Astrocyte of the spinal cord (primary cell): ENCODE measurements at places on chromosomes 1 and 21.
A peak's percentile ranks its signal among the peaks of the same experiment; 100 is the strongest.

DNA sequence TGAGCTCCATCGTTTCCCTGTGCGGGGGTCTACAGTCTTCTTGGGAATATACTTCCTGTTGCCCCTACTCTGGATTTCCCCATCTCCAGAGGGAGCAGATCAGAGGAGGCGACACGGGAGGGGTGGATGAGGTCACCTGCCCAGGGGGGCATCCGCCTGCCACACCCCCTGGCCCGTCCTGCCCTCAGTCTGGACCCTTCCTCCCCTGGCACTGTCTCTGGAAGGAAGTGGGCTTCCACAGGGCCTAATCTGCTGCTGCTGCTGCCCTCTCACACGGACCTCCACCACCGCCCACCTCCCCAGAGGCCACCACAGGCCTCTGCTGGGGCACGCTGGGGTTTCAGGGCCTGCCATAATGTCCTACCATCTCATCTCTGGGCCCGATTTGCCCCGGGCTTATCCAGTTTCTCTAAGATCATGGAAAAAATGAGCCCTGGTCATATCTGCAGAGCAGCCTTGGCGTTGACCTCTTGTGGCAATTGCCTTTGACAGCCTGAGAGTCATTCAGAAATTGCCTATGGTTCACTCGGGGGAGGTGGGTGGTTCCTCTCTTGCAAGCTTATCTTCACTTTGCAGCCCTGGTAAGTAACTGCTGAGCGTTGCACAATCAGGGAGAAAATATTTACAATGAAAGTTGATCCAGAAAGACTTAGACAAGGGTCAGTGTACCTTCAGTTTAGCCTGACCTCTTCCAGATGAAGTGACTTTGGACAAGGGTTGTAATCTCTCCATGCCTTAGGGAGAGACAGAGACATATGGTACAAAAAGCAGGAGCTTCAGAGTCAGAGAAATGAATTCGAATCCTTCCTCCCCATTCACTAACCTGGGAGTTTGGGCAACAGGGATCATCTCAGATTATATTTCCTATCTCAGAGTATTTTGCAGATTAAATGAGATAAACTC lies 252.4 kb downstream of the TOMM20 start:
- no peak for DNase-seq

GRCh38 chr1:228304766-228305395 lies 97.0 kb downstream of the OBSCN start:
- DNase-seq: no peak

GRCh38 chr1:216807696-216808095 lies 84.5 kb upstream of the ESRRG start:
- peak; percentile 55 for DNase-seq

- peak; percentile 25 for DNase-seq
Measured at GRCh38 chr1:30879126-30879786, 29.3 kb downstream of the SDC3 start.

DNA sequence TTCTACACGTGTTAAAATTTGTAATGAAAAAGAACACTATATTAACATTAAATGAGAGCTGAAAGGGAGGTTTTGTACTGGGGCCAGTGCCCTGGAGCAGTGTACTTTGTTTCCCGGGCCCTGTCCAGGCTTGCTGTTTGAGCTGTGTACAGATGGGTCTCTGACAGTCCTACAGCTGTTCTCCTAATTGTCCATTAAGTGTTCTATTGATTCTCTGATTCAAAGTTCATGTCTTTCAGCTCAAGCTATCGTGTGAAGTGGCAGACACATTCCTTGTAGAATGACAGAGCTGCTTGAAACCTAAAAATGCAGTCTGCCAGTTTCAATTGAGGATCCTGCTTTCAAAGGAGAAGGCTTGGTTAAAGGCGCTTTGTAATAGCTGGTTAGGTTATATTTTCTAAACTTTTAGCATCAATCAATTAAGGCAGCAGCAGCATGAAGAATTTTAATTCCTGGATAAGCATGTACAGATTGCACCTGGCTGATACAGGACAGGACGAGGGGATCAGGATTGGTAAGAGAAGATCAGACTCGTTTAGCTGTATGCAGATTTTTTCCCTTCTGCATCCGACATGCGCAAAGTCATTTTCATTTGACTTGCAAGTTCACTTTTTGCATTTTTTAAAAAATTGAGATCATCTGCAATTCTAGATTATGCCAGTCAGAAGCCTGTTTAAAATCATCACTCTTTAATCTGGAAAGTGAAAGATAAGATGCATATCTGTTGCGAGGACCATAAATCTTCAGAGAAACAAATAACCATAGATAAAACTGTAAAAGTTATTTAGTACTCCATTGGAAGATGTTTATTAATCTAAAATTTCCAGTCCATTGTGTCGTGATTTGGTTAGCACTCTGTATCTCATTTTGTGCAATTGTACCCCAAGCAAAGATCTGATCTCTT lies 98.5 kb downstream of the ATG4C start:
- DNase-seq: no peak

DNA sequence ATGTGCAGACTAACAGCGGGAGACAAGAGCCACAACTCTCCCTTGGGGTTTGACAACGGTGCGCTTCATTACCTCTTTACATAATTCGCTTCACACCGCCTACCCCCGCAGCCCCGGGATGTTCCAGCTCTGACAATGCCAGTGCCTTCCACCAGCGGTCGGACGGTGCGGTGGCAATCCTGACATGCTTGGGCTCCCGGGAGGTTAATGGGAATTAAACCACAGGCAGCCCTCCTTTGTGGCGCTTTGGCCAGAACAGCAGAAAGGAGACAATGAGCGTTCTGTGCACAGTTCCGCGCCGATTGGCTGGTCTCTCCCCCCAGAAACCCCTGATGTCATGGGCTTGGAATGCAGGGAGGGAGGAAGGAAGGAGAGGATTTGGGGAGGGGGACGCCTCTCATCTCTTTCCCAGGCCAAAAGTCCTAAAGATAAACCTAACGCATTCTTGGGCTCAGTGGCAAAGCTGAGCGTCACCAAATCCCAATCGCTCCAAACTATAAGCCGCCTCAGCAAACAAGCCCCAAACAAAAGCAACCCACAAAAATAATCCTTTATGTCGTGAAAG lies 1.3 kb downstream of the CNN3 start:
- DNase-seq: peak; percentile 94

DNA sequence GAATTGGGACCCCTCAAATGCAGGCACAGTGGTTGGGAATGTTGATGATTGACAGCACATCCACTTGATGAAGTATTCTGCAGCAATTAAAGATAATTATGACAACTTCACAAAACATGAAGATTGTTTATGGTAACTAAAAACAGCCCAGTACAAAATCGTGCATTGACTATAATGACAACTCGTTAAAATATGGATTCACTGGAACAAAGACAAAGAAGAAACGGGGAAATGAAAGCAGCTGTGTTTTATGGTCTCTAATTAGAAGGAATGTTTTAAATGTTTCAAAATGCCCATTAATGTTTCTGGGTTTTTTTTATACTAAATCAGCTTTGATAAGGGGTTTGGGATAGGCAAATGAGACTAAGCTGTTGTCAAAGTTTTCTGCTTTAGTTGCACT lies 36.1 kb downstream of the NIPAL3 start:
- no peak for DNase-seq

DNA sequence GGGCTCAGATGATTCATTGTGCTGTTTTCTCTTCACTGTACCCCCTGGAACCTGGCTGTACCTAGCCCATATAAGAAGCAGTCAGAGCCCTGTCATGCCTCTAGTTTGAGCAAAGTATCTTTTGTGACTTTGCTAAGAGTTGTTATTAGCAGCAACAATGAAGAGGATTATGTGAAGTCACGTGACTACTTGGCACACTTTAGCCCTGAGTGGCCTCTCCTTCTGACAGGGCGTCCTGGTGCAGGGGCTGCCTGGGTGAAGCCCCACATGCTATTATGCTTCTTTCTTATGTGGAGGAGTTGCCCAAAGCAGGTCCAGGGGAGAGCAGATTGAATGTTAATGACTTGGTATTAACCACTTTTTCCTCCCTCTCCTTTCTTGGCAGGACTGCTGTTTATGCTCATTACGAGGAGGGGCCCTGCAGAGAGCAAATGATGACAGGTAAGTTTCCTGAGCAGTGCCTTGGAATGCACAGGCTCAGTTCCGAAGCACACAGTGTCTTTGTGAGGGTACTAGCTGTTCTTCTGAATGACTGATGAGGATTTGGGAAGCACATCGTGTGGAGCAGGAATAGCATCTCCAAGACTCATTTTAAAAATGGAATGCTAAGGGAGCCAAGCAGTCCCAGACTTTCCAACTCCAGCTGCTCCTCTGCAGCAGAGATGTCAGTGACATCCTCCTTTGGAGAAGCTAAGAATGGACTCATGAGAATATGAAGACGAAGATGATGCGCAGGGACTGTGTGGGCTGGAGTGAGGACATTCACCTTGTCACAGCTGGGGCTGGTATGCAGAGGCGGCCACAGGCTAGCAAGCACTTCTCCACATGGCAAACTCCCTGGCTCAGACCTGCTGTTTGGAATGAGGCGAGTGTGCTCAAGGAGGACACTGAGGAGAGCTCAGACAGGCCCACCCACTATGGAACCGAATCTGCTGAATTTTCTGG lies 15.2 kb upstream of the ST3GAL3 start:
- DNase-seq: no peak

DNA sequence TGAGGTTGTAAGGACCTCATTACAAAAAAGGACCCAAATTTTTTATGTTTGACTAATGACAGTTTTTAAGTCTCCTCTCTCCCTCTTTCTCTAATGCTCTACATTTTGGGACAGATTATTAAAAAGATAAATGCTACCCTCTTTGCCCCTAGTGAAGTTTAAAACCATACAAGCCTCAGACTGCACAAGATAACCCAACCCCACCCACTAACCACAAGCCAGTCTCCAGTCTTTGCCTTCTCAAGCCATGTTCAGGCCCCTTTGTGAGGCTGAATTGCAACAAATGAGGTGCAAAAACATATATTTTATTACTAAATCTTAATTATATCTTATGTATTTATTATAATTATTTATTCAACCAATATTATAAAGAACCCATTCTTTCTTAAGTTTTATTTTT lies 597.2 kb upstream of the BRINP3 start:
- no peak for DNase-seq

- no peak for DNase-seq
Measured at GRCh38 chr1:89530444-89531089, 5.9 kb downstream of the LRRC8B start.

DNA sequence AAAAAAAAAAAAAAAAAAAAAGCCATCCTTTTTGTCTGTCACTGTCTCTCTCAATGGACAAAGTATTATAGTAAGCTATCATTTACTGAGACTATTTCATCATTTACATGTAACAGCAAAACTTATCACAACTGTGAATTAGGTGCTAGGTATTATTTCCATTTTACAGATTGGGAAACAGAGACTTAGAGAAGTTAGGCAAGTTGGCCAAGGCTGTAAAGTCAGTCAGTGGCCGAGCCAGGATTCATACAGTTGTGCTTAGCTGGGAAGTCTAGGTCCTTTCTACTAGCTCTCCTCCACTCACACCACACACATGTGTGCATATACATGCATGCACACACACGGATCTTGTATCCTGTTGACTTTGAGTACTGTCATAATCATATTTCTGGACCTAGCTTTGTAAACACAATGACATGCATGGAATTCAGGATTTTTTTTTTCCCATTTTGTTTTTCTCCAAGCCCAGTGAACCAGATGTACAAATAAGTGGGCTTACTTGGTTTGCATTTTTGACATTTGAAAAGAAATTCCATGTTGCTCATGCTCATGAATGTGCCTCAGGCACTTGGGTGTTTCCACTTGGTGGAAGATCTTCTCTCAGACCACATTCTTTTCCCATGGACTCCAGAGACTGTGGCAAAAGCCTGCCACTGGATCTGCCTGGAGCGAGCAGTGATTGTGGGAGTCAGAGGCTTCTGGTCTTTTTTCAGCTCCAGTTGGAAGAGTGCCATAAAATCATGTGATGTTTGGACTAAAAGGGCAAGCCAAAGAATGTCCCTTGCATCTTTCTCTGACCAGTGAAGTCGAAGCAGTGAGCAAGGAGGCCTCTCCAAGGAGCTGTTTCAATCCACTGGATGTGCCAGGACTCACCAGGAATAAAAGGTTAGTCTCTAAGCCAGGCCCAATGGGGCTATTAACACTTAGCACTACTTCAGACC lies 61.7 kb upstream of the DNAJC6 start:
- peak; percentile 56 for DNase-seq

GRCh38 chr1:14697353-14697752 lies 98.9 kb downstream of the KAZN start:
- no peak for DNase-seq

DNA sequence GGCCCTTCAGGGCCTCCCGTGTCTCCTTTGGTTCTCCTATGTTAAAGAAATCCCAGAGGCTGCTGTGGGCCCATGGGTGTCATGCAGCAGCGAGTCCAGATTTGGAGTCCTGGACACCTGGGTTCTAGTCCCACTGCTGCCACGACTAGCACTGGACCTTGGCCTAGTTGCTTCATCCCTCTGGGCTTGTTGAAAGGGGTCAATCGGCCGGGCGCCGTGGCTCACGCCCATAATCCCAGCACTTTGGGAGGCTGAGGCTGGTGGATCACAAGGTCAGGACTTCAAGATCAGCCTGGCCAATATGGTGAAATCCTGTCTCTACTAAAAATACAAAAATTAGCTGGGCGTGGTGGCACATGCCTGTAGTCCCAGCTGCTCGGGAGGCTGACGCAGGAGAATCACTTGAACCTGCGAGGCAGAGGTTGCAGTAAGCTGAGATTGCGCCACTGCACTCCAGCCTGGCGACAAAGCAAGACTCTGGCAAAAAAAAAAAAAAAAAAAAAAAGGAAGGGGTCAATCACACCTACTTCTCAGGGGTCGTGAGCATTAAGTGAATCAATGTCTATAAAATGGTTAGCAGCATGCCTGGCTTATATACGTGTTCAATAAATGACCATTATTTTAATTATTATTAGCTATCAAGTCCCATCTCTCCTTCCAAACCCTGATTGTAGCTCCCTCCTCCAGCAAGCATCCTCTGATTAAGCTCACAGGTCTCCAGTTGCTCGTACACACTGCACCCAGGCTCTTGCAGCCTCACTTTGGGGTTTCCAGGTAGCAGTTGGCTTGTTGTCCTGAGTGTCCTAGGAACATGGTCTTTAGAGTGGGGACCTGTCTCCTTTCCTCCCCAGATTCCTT lies 43.8 kb downstream of the KIRREL1 start:
- no peak for DNase-seq

- DNase-seq: no peak
Measured at GRCh38 chr1:175873290-175873935, 130.0 kb upstream of the TNR start.

DNA sequence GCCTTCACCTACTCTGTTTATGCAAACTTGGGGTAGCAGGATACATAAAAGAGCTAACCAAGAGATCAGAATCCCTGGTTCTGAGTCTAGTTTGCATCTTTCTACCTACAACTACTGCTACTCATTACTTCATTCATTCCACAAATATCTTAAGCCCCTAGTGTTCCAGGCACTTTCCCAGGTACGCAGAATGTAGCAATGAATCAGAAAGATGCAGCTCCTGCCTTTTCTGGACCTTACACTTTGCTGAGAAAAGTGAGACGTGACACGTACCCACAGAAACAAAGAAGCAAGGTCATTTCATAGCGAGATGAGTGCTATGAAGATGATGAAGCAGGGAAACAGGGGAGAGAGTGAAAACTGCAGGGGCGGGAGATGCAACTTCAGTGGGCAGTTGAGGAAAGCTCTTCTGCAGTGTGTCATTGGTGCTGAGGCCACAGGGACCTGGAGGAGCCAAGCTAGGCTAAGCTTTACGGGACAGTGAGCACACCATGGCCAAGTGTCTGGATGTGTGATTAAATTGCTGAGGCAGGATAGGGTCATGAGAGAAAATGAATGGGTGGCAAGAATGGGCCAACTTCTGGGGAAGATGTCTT lies 167.9 kb downstream of the TNFSF18 start:
- DNase-seq: no peak

- DNase-seq: peak; percentile 83
Measured at GRCh38 chr1:21368515-21369289, 71.2 kb upstream of the NBPF3 start.

GRCh38 chr1:179141592-179142251 lies 59.9 kb downstream of the TOR3A start:
- peak; percentile 85 for DNase-seq
